HCT116 (cell line): ENCODE measurements at places on chromosomes 6 and 20. TPM values are rescaled to one million over a fixed set of nuclear protein-coding genes. Genes with fewer than 3 reads are reported as not detected.

GRCh38 chr6:143227675-143228074 lies 167.0 kb downstream of the AIG1 start:
- H3K4me1 ChIP-seq: no peaks in the 10 kb centered on the region
- H3K4me3 ChIP-seq: no peak overlapping the region
- DNase-seq: no peak
- H3K27me3 ChIP-seq: no peaks in the 10 kb centered on the region
- H3K36me3 ChIP-seq: no peaks in the 10 kb centered on the region
- no peak overlapping the region for H3K27ac ChIP-seq

The ZSCAN16 gene
- 5.0 TPM for total RNA-seq

GRCh38 chr6:16078064-16078463 lies 50.8 kb upstream of the MYLIP start:
- H3K27me3 ChIP-seq: peaks cover 5% of the 10 kb centered on the region; the same call in 1 of the 2 replicates
- H3K4me3 ChIP-seq: no peak overlapping the region
- no peaks in the 10 kb centered on the region for H3K4me1 ChIP-seq
- no peaks in the 10 kb centered on the region for H3K36me3 ChIP-seq

The GLP1R gene
- not detected for total RNA-seq

DNA sequence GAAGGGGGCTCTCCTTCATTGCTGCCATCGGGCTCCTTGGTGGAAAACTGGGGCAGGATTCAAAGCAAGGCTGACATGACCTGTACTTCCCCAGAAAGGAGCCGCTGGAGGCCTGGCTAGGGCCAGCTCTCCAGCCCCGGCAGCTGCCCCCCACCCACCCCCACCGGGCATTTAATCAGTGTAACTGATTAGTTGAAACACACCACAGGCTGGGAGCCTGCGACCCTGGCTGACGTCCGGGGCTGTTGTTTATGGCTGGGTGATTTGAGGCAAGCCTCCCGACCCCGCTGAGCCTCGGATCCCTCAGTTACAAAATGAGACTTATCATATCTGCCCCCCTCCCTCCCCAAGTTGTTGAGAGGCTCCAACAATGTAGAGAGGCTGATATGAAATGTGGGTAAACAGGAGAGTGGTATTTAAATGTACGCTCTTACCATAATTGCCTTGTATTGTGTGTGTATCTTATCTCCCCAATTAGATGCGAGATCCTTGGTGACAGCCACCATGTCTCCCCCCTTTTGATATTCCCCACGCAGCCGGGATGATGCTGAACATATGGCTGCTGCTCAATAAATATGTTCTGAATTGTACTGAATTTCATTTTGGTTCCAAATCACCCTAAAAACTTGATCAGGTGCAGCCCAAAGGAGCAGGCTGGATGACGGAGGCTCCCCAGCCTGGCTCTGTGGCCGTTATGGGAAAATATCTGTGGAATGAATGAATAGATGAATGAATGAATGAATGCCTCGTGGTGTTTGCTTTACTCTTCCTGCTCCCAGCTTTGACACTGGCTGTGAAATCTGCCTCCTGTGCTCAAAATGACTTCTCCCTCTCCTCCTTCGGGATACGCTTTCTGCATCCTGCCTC lies 31.8 kb upstream of the APCDD1L start:
- H3K27me3 ChIP-seq: no peaks in the 10 kb centered on the region; the same call in 1 of the 2 replicates
- H3K36me3 ChIP-seq: no peaks in the 10 kb centered on the region

DNA sequence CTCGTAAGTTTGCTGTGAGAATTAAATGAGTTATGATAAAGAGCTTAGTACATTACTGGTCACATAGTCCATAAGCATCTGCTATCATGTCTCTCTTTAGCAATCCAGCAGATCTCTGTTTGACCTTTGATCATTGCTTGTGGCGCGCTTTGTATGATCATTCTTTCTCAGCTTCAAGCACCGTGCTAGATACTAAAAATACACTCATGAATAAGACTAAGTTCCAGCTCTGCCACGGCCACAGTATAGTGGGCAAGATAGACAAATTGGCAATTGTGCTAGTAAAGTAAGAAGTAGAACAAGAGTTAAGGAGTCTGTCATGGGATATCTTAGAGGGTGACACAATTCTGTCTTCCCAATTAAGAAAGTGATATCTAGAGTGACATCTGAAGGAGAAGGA lies 75.2 kb upstream of the ADGRF1 start:
- no peak overlapping the region for H3K27ac ChIP-seq
- no peaks in the 10 kb centered on the region for H3K36me3 ChIP-seq
- DNase-seq: no peak

The SNAI1 gene
- 13.4 TPM for total RNA-seq

The TXLNB gene
- total RNA-seq: 0.05 TPM

DNA sequence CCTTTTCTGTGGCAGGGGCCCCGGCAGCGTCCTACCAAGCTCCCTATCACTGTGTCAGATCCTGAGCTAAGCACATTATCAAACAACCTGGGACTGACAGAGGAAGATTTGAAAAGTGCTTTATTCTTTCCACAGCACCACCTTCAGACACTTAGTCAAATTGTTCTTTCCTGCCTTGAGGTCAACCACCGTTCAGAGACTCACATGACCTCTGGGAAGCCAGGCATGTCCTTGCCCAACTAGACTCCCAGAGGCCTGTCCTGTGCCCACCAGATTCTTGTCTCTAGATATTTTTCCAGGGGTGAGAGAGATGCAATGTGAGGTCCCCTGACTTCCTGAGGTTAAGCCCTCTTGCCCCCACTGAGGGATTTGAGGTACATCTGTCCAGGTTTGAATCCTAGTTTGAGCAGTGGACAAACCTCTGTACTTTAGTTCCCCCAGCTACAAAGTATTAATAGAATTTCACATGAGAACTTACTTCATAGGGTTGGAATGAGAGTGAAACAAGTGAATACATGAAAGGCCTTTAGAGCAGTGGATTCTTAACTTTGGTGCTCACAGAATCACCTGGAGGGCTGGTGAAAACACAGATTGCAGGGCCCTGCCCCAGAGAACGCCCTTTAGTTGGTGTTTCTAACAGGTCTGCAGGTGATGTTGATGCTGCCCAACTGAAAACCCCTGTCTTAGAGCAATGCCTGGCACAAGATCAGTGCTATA lies 179.8 kb downstream of the CLIC5 start:
- H3K27me3 ChIP-seq: no peaks in the 10 kb centered on the region
- no peak overlapping the region for H3K4me3 ChIP-seq
- H3K27ac ChIP-seq: no peak overlapping the region
- no peak for DNase-seq
- H3K4me1 ChIP-seq: no peaks in the 10 kb centered on the region

The ERMARD gene
- 24.7 TPM for total RNA-seq

- H3K27me3 ChIP-seq: no peaks in the 10 kb centered on the region
- no peak overlapping the region for H3K4me3 ChIP-seq
- no peak for DNase-seq
- H3K27ac ChIP-seq: no peak overlapping the region
Observed at GRCh38 chr20:36424314-36424713, 117.0 kb upstream of the MYL9 start.

The FARS2 gene
- total RNA-seq: 13.8 TPM

DNA sequence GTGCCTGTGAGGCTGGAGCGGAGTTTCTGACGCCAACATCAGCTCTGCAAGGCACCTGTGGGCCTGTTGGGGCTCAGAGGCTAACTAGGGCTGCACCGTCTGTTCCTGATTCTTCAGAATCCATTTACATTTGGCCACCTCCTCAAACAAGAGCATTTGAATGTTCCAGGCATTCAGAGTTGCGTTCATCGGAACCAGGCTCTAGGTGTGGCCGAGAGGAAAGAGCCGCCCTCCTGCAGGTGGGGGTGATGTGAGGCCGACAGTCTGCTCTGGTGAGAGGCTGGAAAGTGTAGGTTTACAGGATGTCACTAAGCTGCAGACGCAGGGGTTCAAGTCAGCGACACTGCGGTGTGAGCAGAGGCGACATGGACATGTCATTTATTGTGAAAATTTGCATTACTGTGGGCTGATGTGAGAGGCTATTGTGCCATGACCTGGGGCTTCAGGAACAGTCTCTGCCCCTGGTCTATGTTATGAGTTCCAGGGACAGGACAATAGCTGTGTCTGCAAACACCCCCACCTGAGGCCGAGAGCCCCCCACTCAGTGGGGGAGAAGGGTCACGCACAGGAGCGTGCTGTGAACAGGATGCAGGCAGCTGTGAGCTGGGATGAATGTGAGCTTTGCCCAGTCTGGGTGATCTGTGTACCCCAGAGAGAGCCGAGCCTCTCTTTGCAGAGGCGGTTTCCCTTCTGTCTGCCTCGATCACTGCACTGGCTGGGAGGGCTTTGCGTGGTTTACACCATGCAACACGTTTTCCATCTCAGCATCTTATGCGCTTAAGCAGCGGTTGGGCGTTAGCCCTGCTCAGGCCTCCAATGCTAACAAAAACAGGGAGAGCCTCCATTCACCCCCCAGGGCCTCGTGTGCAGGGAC lies 21.1 kb downstream of the SLCO4A1 start:
- peaks cover 50% of the 10 kb centered on the region; the same call in 1 of the 2 replicates for H3K36me3 ChIP-seq
- H3K4me3 ChIP-seq: no peak overlapping the region
- DNase-seq: no peak
- H3K4me1 ChIP-seq: peaks cover 24% of the 10 kb centered on the region; the same call in 1 of the 2 replicates
- no peaks in the 10 kb centered on the region for H3K27me3 ChIP-seq

DNA sequence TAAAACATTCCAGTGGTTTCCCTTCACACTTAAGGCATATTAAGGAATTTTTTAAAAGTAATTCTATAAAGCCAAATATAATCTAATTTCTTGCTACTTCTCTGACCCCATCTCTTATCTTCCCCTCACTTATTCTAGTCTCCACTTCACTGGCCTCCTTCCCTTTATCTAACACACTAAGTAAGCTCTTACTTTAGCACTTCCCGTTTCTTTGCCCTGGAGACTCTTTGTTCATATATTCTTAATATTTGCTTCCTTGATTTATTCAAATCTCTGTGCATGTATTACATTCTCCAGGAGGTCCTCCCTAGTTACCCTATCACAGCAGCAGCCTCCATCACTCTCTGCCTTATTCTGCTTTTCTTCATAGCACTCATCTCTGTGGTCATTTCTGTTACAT lies 20.3 kb downstream of the GTPBP2 start:
- H3K4me1 ChIP-seq: no peaks in the 10 kb centered on the region
- no peak overlapping the region for H3K4me3 ChIP-seq
- DNase-seq: no peak
- H3K27ac ChIP-seq: no peak overlapping the region
- H3K27me3 ChIP-seq: no peaks in the 10 kb centered on the region
- peaks cover 22% of the 10 kb centered on the region; the same call in 1 of the 2 replicates for H3K36me3 ChIP-seq

The PDYN gene
- not detected for total RNA-seq

The FUT9 gene
- not detected for total RNA-seq

- no peak overlapping the region for H3K27ac ChIP-seq
- no peaks in the 10 kb centered on the region for H3K4me1 ChIP-seq
- DNase-seq: no peak
- no peaks in the 10 kb centered on the region for H3K27me3 ChIP-seq
- H3K36me3 ChIP-seq: no peaks in the 10 kb centered on the region
- H3K4me3 ChIP-seq: no peak overlapping the region
Observed at GRCh38 chr6:21420146-21420878, 173.2 kb upstream of the SOX4 start.

GRCh38 chr6:100472674-100473073 lies 8.0 kb upstream of the SIM1 start:
- no peaks in the 10 kb centered on the region for H3K27me3 ChIP-seq
- no peaks in the 10 kb centered on the region for H3K4me1 ChIP-seq
- no peak overlapping the region for H3K27ac ChIP-seq
- no peaks in the 10 kb centered on the region for H3K36me3 ChIP-seq

DNA sequence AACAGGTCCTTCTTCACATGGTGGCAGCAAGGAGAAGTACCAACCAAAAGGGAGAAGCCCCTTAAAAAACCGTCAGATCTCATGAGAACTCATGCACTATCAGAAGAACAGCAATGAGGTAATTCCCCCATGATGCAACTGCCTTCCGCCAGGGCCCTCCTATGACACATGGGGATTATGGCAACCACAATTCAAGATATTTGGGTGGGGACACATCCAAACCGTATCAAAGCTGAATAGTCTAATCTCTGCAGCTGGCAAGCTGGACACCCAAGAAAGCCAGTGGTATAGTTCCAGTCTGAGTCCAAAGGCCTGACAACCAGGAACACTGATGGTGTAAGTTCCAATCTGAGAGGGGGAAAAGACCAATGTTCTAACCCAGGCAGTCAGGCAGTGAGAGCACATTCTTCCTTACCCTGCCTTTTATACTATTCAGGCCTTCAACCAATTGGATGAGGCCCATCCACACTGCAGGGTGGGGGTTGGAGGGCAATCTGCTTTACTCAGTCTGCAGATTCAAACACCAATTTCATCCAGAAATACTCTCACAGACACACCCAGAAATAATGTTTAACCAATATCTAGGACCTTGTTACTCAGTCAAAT lies 17.9 kb upstream of the CNKSR3 start:
- no peak overlapping the region for H3K27ac ChIP-seq
- no peak overlapping the region for H3K4me3 ChIP-seq
- DNase-seq: no peak
- H3K4me1 ChIP-seq: no peaks in the 10 kb centered on the region
